Fibroblast of mammary gland (primary cell): ENCODE measurements at places on chromosomes 3 and 15.

DNA sequence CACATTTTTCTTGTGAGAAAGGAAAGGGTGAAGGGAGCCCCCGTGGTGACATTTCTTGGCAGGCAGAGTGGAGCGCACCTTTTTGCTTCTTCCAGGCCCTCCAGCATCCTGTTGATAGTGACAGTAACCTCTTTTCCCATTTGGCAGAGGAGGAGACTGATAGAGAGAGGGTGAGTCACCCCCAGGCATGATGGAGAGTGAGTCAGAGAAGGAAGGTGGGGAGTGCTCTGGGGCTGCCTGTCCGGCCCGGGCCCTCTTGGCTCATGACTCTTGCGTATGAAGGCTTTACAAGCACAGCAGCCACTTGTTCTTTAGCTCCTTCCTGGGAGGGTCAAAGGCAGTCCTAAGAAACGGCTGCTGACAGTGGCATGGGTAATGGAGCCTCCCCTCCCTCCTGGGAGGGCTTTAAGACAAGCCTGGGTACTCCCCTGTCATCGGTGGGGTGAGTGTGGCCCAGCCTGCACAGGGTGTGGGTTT is 16.0 kb downstream of the ANKRD63 start:
- peak; percentile 91 for DNase-seq

DNA sequence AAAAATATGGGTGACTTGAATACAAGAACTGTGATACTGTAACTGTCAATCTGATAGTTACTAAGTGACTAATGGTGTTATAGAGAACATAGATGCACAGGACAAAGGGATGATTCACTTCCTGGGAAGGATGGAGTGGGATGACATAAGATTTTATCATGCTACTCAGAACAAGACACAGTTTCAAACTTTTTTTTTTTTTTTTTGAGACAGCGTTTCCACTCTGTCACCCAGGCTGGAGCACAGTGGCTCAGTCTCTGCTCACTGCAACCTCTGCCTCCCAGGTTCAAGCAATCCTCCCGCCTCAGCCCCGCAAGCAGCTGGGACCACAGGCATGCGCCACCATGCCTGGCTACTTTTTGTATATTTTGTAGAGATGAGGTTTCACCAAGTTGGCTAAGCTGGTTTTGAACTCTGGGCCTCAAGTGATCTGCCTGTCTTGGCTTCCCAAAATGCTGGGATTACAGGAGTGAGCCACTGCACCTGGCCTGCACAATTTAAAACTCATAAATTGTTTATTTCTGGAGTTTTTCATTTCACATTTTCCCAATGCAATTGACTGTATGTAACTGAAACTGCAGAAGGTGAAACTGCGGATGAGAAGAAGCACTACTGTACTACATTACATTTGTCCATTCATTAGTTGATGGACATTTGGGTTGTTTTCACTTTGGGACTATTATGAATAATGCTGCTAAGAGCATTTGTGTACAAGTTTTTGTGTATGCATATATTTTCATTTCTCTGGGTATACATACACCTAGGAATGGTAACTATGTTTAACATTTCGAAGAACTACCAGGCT is 40.6 kb downstream of the ADIPOQ start:
- DNase-seq = peak; percentile 86

DNA sequence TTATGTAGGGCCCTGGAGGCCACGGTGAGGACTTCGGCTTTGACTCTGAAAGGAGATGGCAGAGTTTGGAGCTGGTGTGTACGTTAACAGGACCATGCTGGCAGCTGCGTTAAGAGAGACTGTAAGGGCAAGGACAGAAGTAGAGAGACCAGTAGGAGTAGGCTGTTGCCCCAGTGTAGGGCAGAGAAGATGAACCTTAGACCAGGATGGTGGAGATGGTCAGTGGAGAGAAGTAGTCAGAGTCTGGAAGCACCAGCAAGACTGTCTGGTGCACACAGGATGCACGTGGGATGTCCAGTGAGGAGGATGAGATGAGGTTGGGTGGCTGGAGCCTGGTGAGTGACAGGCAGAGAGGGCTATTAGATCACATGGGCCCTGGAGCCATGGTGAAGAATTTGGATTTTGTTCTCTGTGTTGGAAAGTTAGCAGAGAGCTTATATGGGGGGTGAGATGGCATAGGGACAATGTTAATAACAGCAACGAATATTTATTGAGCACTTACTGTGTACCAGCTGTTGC is 150.1 kb downstream of the IGF1R start:
- DNase-seq = no peak

DNA sequence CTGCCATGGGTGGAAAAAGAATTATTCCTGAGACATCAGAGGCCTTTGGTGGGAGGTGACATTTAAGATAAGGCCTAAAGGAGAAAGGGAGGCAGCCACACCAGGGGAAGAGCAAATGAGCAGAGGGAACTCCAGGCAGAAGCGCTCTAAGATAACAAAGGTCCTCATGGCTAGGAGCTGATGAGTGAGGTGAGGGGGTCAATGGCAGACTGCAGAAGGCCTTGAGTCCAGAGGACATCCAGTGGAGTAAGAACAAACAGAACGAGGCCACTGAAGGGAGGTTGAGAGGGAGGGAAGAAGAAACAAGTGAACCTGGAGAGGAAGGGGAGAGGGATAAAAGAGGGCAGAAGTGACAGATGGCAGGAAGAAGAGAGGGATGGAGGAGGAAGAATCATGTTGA is 97.3 kb downstream of the CTNNB1 start:
- DNase-seq = no peak

DNA sequence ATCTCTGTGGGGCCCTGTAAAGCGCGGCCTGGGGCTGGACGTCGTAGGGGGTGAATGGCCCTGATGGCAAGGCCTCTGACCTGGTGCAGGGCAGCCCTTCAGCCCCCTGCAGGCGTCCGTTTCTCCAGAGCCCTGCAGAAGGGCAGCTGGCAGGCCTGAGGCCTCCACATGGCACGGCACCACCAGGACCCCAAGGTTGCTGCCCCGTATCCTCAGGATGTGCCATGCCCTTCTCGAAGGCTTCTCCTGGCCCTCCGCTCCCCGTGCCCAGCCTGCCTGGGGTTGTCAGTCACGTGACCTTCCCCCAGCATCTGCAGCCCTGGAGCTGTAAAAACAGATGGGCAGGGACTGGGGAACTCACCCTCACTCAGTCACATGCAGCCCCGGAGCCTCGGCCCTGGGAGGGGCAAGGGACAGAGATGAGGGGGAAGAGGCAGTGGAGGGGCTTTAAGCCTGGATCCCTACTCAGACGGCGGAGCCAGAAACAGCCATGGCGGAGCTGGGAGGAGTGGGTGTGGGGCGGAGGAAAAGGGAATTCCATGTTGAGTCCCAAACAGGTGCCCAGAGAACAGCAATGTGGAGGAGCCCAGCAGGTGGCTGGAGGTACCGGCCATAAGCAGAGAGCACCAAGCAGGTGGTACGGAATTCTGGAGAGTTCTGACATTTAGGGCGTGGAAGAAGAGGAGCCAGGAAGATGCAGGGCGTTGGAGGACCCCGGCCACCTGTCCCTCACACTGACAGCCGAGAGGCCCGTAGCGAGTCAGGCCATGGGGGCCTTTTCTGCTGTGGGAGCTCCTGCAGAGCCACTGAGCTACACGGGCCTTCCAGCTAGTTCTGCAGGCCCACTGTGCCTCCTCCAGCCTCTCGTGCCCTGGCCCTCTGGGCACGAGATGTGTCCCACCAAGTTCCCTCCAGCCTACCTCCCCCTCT is 193.1 kb downstream of the XXYLT1 start:
- DNase-seq = no peak

- peak; percentile 34 for DNase-seq
Observed at GRCh38 chr3:16090706-16091105, 83.8 kb upstream of the GALNT15 start.

DNA sequence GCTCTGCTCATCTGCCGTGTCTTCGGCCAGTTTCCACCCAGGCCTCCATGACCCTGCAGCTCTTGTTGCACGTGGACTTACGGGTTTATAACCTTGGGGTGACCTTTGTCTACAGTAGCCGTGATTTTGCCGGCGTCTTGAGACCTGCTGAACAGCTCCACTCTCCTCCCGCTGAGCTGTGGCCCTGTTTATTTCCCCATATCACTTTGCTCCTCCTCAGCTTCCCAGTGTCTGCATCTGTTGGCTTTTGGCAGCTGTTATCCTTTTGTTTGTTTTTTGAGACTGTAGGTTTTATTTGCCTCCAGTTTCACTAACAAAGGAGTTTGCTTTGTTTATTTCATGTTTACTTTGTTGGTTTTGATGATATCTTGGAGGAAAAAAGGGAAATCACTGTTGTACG is 29.3 kb upstream of the SLC28A1 start:
- no peak for DNase-seq

- no peak for DNase-seq
Observed at GRCh38 chr3:90036939-90037469, 929.6 kb downstream of the EPHA3 start.

DNA sequence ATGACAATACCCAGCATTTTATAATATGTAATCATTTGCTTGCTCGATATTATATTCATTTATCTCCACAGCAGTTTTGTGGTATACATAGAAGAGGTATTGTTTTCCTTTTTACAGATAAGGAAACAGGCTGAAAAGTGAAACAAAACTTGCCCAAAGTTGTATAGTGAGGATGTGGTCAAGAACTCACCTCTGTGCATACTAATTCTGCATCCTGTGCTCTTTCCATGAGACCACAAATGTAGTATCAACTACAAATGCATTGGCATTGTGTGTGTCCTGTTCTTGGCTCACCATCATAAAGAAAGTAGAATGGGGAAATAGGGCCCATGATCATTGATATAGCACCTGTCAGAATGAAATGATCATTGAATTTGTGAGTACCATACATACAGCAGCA is 167.3 kb downstream of the NECTIN3 start:
- DNase-seq = no peak

DNA sequence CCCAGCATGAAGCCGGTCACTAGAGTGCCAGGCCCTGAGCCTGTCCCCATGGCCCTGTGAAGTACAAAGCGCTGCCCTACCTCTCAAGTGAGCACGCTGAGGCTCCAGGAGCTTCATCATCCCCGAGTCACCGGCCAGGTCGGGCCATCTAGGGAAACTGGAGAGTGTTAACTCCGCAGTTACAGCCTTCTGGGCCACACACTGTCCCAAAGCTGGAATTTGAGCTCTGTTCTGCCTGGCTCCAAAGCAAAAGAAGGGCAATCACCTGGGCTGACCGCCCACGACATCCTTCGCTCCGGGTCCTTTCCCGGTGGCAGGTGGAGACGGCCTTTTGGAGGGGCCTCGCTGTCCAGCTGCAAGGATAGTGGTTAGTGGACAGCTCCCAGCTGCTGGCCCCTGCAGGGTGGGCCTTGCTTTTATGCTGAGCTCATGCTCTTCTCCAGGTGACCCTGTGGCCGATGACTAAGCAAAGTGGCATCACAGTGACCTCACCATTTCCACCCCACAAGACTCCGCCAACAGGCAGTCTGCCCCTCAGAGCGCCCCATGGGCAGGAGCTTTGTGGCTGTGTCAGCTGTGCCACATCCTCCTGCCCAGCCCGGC is 3.5 kb upstream of the MUC4 start:
- no peak for DNase-seq

DNA sequence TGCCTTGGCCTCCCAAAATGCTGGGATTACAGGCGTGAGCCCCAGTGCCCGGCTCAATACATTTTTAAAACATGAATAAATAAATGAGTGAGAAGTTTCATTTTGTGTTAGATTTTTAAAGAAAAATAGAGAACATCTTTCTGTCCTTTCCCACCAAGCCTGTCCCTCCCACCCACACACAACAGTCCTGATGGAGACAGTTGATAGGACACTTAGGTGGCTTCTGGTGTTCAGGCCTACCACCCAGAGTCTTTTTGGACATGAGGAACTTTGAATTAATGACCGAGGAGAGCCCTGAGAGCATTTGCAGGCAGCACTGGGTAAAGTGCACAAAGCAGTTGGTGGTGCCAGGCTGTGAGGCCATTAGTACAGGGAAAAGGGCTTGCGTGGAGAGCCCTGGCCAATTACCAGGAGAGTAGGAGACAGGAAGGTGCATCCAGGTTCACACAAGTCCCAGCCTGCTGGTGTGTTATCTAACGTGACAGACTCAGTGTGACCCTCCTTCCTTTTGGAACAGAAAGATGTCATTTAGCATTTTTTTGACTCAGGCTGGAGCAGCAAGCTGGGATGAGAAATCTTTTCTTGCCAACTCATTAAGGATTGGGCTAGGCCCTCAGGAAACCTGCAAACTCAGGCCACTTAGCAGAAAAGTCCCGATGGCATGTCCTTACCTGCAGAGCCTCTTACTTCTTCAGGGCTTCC is 103.6 kb downstream of the PDCD6IP start:
- DNase-seq = no peak

- DNase-seq = peak; percentile 38
Observed at GRCh38 chr3:38136393-38136776, 542 bp downstream of the ACAA1 start.

DNA sequence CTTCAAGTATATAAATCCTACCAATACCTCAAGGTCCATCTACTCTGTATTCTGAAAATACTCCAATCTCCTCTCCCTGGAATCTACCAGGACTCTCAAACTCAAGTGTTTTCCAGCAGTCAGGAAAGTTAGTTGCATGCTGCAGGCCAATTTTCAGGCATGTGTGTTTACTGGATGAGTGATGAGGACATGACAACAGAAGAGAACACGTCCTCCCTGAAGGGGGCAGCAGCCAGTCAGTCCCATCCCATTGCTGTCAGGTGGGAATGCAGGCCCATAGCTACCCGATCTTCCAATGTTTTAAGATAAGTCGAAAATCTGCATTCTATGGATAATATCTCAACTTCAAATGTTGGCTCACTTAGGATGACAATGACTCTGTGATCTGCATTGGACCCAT is 496.2 kb downstream of the FHIT start:
- DNase-seq = no peak

DNA sequence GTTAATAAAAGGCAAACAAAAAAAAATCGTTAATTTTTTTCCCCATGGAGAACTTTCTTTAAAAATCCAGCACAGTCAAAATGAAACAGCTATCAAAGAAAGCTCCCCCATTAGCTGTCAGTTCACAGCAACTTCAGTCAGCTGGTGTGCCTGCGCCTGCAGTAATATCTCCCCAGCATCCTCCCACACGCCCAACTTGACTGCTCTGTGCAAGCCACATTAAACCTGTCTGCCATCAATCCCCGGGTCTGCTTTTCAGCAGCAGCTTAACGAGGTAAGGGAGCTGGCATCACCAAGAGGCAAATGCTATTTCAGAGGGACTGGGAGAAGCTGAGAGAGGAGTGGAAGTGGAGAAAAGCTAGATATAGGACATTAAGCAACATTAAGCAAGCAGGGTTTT is 337.5 kb downstream of the GAP43 start:
- no peak for DNase-seq

GRCh38 chr15:90547540-90547939 is 17.8 kb downstream of the CRTC3 start:
- DNase-seq = no peak
